ENCODE measurements at places on chromosomes 3 and 15.

DNA sequence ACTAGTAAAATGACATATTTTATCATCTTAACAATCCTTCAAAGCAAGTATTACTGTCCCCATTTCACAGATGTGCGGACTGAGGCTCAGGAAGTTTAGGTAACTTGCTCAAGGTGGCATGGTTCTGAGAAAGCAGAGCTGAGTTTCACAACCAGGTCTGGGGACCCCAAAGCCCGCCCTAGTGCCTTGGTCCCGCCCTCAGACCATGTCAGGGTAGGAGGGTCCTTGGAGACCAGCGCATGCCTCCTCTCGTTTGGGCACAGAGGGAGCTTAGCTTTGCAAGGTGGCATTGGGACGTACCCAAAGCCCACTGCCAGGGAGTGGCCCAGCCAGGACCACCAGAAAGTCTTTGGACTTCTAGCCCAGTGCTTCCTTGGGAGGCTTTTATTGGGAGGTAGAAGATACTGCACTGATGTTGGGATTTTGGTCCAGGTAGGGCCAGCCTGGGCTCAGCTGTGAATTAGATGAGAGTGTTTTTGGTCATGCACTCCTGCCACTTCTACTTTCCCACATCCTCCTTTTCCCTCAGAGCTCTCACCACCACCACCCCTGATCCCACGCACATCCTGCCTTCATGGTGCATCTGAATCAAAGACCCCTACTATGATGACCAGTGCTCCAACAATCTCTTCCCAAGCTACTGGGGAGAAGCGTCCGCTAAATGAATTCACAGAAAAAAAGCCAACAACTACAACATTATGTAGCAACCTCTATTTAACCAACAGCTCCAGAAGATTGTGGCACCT, 307.9 kb downstream of the TLE3 start:
- no peak for DNase-seq

GRCh38 chr3:170760174-170760526, 109.8 kb downstream of the RPL22L1 start:
- DNase-seq: no peak

DNA sequence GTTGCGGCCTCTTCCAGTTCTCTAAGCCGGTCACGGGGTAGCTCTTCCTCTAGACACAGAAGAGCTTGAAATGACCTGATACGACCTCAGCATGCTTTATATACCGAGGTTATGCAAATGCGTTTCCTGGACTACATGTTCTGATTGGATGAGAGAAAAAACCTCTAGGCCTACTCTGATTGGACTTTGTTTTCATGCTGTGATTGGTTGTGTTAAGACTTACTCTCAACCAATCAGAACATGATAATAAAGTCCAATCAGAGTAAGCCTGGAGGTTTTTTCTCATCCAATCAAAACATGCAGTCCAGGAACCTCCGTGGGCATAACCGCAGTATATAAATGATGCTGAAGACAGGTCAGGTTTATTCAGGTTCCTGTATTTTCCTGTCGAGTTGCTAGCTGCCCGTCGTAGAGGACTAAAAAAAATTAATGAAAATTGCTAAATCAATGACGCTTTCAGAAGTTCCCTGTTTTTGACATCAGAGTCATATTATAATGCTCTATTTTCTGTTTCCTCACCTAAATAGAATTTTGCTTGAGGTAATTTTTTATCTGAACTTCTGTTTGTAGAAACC, 177.4 kb downstream of the POTEB3 start:
- no peak for DNase-seq

- DNase-seq: peak; percentile 52
Measured at GRCh38 chr15:52730173-52730572, 51.0 kb upstream of the ATOSA start.

DNA sequence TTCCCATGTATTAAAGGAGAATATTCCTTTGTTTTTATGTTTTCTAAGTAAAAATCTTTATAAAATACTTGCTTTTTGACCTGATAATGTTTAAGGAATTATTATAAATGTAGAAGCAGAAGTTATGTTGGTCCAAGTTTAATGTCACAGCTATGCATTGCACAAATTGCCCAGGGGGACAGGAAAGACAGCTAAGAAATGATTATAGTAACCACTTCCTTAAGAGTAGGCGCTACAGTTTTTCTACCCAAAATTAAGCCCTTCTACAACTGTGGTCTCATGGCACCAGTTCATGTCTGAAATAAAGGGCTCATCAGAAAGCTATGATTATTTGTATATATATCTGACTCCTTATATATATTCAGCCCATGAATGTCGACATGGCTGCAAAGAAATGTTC, 176.4 kb downstream of the GBE1 start:
- no peak for DNase-seq

- no peak for DNase-seq
Measured at GRCh38 chr15:100923902-100924301, 4.7 kb downstream of the LRRK1 start.

- no peak for DNase-seq
Measured at GRCh38 chr15:89876396-89877082, 17.3 kb downstream of the AP3S2 start.

- no peak for DNase-seq
Measured at GRCh38 chr3:178950676-178951075, 120.9 kb downstream of the ZMAT3 start.

DNA sequence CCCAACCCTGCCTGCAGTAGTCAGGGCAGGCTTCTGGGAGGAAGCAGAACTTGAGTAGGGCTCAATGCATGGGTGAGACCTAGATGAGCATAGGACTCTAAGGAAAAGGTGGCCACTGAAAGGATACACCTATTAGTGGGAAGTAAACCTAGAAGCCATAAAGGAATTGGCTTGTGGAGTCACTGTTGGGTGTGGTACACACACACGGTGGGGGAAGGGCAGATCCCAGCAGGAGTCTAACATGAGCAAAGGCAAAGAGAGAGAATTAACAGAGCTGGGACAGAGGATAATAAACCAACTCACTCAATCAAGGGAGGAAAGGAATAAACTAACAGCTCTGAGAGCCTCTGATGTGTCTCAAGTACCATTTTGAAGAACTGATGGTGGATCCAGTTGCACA, 23.1 kb downstream of the DAPK2 start:
- DNase-seq: no peak

GRCh38 chr3:105284876-105285275, 81.8 kb upstream of the ALCAM start:
- no peak for DNase-seq

GRCh38 chr3:183446838-183447205, 18.4 kb upstream of the MCF2L2 start:
- no peak for DNase-seq

GRCh38 chr3:35426366-35426958, 212.9 kb upstream of the ARPP21 start:
- no peak for DNase-seq

DNA sequence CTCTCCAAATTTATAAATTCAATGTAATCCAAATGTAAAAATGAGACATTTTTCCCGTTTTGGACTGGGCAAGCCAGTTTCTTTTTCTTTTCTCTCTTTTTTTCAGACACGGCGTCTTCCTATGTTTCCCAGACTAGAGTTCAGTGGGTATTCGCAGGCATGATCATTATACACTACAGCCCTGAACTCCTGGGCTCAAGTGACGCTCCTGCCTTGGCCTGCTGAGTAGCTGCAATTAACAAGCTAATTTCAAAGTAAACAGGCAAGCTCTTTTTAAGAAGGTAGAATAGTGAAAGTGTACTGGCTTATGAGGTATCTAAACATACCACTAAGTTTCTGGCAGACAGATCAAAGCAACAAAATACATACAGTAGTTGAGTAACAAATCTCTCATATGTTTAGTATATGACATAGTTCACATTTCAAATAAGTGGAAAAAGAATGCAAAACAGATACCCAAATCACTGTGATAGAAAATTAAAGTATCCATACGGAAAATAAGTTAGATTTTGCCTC, 13.5 kb downstream of the HIGD1A start:
- no peak for DNase-seq

- no peak for DNase-seq
Measured at GRCh38 chr3:128624526-128625138, 26.0 kb downstream of the RPN1 start.

GRCh38 chr3:36543276-36543997, 163.1 kb downstream of the STAC start:
- DNase-seq: no peak

GRCh38 chr15:79381593-79381992, 50.5 kb upstream of the MINAR1 start:
- DNase-seq: no peak

GRCh38 chr15:31327669-31328427, 1.2 kb downstream of the KLF13 start:
- peak; percentile 84 for DNase-seq

DNA sequence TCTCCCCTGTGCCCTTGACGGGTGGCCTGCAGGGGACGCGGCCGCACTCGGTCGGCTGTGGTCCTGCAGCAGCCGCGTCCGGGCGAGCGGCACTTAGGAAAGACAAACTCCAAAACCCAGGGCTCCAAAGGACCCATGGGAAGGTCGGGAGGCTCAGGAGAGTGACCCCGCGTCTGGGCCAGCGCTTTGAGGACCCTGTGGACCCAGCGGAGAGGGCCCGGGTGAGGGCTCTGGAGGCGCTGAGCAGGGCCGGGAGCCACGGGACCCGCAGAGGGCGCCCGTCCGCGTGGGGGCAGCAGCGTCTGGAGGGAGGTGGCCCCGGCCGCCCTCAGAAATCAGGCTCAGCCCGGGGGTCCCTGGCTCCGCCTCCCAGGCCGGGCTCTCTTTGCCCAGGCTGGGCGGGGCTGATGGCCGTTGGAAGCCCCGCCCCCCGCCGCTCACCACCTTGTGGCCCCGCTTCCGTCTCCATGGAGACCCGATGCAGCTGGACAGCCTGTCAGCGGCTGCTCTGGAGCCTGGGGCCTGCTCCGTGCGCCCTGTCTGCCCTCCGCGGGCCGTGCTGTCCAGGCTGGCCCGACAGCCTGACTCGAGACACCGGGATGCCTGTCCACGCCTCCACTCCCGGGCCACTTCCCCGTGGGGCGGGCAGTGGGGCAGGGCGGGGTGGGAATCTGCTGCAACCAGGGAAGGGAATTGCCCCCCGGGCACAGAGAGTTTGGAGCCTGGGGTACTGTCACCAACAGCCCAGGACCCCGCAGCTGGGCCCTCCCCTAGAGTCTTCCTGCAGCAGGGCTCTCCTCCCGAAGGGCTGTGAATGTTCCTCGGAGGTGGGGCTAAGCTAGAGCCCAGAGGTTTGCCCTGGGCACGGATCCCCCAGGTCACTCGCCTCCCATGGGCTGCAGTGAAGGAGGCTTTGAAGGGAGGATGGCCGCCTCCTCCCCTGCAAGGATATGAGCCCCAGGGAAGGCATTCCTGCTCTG, 34.8 kb upstream of the RPL32 start:
- DNase-seq: peak; percentile 35

- DNase-seq: no peak
Measured at GRCh38 chr3:16302082-16302631, 37.1 kb downstream of the OXNAD1 start.

- no peak for DNase-seq
Measured at GRCh38 chr3:32508711-32509110, 6.1 kb upstream of the CMTM6 start.

DNA sequence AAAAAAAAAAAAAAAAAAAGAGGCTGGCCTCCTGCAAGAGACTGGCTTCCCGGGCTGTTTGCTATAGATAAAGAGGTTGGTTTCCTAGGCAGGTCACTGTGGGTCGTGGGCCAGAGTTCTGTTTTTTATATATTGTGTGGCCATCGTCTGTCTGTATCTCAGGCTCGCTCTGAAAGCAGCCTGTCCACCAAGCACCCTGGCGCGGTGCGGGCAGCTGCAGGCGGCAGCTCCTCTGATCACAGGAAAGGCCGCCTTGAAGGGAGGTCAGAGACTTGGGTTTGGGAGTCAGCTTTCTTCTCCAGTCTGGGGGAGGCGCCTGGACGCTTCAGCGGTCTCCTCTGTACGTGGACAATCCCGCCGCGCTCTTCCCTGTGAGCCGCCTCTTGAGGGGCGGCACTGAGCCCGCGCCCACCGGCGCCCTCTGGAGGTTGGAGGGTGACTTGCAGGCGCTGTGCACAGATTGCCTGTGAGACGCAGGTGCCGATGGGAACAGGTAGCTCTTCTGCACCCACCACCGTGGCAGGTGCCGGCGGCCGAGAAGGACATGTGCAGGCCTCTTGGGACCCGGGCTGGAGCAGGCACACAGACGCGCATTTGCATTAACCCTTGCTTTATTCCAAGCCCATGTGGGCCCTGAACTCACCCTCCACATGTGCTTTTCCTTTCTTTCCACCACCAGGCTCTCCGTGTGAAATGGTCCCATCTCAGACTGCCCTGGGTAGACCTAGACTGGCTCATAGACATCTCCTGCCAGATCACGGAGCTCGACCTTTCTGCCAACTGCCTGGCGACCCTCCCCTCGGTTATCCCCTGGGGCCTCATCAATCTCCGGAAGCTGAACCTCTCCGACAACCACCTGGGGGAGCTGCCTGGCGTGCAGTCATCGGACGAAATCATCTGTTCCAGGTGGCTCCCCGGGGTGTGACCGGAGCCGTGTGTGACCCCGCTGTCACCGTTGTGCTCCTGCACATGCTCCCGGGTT, 89.3 kb downstream of the LRRK1 start:
- peak; percentile 90 for DNase-seq

GRCh38 chr3:161557445-161558150, 61.0 kb downstream of the OTOL1 start:
- DNase-seq: no peak

- DNase-seq: no peak
Measured at GRCh38 chr3:67858492-67858891, 204.1 kb upstream of the SUCLG2 start.

DNA sequence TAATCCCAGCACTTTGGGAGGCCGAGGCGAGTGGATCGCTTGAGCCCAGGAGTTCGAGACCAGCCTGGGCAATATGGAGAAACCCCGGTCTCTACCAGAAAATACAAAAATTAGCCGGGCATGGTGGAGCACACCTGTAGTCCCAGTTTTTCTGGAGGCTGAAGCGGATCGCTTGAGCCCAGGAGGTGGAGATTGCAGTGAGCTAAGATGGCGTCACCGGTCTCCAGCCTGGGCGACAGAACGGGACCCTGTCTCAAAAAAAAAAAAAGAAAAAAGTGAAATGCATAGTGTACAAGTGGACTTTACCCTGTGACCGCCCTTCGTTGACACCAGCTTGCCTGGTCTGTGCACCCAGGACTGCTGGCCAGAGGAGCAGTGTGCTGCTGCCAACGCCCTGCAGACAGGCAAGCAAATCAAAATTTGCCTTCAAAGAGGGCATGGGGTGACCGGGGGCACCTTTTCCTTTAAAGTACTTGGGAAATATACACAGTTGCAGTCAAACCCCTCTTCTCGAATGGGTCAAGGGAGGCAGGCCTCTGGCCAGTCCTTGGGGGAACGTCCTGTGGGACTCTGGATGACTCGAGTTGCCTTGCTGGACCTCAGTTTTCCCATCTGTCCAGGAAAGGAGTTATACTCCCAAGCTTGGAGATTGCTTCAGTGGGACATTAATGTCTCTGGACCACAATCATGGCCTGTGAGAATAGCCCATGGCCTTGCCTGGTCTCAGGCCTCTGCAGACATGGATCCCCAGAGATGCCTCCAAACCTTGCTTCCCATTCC, 1.0 kb downstream of the XYLB start:
- DNase-seq: no peak

All from activated naive CD4-positive, alpha-beta T cell treated with anti-CD3 and anti-CD28 coated beads, Interleukin-2, amount 10 ng/mL, durations not matched to agents 7 days and 5 days (primary cell).